ENCODE measurements at places on chromosomes 7 and 10.

GRCh38 chr10:30447125-30447799 lies 13.3 kb downstream of the MAP3K8 start:
- DNase-seq: no peak

- DNase-seq: no peak
Observed at GRCh38 chr7:101857358-101857811, 40.0 kb downstream of the CUX1 start.

DNA sequence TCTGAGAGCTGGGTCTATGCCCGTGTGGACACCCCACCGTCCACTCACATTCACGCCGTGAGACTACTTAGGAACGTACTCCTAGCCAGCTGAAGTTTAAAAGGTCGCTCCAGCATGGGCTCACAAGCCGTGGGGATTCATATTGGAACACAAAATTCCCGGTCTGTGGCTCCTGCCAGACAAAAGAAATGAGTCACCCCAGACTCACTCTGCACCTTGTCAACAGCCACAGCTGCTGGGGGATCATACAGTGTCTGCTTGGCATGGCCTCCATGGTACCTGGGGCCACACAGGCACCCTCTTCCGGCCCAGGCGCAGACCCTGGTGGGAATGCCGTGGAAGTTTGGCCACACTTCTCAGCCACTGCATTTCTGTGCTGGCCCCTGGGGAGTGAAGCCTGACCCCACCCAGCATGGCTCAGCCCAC lies 228.4 kb downstream of the DNAJB6 start:
- no peak for DNase-seq

- DNase-seq: no peak
Observed at GRCh38 chr10:27457966-27458365, 46.1 kb upstream of the RAB18 start.

- DNase-seq: no peak
Observed at GRCh38 chr10:78321500-78321899, 287.8 kb downstream of the RPS24 start.

All from activated CD8-positive, alpha-beta memory T cell treated with anti-CD3 and anti-CD28 coated beads for 4 hours (primary cell).